Stimulated activated CD4-positive, alpha-beta T cell treated with anti-CD3 and anti-CD28 coated beads, Interleukin-1b, Interleukin-23, amount 100 ng/mL, for 4 hours (primary cell): ENCODE measurements at places on chromosomes 4 and X.

- DNase-seq, result no peak
Observed at GRCh38 chr4:59608466-59608865, 1591.7 kb upstream of the ADGRL3 start.

DNA sequence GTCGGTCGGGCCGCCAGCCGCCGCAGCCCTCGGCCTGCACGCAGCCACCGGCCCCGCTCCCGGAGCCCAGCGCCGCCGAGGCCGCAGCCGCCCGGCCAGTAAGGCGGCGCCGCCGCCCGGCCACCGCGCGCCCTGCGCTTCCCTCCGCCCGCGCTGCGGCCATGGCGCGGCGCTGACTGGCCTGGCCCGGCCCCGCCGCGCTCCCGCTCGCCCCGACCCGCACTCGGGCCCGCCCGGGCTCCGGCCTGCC lies 213 bp downstream of the NFKB1 start:
- DNase-seq, result no peak

DNA sequence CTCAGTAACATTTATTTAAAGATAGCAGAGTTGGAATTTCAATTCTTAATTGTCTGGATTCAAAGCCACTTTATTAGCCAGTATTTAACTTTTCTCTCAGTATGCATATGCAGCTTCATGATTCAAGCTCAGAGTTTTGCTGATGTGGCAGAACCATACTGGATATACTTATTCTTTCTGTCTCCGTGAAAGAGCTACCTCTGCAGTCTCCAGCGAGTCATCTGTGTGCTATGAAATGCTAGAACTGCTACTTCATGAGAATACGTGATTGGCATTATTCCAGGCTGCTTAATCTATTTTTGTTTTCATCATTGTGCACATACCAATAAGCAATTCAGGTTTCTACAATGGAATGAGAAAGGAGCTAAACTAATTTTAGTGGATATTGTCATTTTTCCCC lies 743.7 kb downstream of the C4orf33 start:
- DNase-seq, result no peak

DNA sequence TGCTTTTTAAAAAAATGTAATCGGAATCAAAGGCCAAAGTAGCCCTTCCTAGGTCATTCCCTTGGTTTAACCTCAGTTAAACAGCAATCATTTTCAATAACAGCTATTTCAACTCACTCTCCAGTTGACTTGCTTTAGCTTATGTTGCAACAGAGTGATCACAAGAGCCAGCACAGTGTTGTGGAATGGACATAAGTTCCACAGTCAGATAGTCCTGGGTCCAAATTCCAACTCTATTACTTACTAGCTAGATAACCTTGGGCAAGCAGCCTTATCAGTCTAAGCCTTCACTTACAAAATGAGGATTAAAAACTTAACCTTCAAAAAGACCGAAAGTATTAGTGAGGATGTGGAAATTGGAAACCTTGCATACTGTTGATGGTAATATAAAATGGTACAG lies 9.2 kb upstream of the GPC3 start:
- no peak for DNase-seq

- DNase-seq, result no peak
Observed at GRCh38 chr4:94453391-94453963, 1.7 kb downstream of the PDLIM5 start.

- DNase-seq, result no peak
Observed at GRCh38 chrX:21678048-21678612, 20.0 kb upstream of the KLHL34 start.

GRCh38 chr4:134505511-134505910 lies 303.9 kb upstream of the PABPC4L start:
- DNase-seq, result no peak

DNA sequence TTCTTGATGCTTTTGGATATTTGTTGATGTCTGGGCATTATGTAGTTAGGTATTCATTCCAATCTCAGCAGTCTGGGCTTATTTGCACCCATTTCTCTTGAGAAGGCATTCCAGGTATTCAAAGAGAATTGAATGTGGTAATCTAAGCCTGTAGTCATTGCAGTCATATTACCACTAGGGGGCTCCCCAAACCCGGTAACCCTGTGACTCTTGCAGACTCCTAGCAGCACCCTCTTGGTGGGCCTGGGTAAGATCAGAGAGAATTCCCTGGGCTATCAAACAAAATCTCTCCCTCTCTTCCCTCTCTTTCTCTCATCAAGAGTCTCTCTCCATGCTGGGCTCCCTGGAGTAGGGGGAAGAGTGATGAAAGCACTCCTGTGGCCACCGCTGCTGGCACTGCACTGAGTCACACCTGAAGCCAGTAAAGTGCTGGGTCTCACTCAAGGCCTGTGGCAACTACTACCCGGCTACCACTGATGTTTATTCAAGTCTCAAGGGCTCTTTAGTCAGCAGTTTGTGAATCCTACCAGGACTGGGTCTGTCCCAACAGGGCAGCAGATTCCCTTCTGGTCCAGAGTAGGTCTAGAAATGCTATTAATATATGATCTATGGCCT lies 187.7 kb upstream of the NUDT10 start:
- DNase-seq, result peak; percentile 12

DNA sequence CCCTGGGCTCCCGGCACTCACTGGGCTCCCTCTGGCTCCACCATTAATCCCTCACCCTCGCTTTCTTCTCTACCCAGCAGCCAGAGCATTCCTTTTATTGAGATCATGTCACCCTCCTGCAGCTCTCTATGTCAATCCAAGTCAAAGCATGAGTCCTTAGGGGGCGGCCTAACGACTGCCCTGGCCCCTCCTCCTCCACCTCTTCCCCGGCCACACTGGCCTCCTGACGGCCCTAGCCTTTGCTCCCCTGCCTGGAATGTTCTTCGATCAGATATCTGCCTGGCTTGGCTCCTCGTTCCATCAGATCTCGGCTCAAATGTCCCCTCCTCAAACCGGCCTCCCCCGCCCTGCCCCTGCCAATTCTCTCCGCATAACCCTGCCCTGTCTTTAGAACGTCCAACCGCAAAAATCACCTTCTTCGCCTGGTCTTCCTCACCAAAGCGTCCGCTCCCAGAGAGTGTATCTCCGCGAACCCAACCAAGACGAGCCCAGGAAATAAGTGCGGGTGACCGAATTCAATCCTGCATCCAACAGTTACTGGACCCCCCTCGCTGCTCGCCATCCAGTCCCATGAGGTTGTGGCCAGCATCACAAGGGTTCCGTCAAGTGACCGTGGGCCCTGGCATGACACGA lies 722 bp upstream of the PNCK start:
- DNase-seq, result no peak

- no peak for DNase-seq
Observed at GRCh38 chrX:84123585-84123984, 64.4 kb downstream of the RPS6KA6 start.

- no peak for DNase-seq
Observed at GRCh38 chrX:38175139-38175538, 45.5 kb downstream of the SRPX start.

- no peak for DNase-seq
Observed at GRCh38 chr4:147566762-147567161, 50.4 kb upstream of the TMEM184C start.

- no peak for DNase-seq
Observed at GRCh38 chr4:31175242-31175910, 455.2 kb downstream of the PCDH7 start.

- DNase-seq, result no peak
Observed at GRCh38 chrX:72021975-72022374, 109.7 kb downstream of the RTL5 start.

- DNase-seq, result no peak
Observed at GRCh38 chrX:9605484-9605883, 140.6 kb downstream of the TBL1X start.

GRCh38 chr4:90425893-90426292 lies 298.7 kb downstream of the CCSER1 start:
- no peak for DNase-seq

DNA sequence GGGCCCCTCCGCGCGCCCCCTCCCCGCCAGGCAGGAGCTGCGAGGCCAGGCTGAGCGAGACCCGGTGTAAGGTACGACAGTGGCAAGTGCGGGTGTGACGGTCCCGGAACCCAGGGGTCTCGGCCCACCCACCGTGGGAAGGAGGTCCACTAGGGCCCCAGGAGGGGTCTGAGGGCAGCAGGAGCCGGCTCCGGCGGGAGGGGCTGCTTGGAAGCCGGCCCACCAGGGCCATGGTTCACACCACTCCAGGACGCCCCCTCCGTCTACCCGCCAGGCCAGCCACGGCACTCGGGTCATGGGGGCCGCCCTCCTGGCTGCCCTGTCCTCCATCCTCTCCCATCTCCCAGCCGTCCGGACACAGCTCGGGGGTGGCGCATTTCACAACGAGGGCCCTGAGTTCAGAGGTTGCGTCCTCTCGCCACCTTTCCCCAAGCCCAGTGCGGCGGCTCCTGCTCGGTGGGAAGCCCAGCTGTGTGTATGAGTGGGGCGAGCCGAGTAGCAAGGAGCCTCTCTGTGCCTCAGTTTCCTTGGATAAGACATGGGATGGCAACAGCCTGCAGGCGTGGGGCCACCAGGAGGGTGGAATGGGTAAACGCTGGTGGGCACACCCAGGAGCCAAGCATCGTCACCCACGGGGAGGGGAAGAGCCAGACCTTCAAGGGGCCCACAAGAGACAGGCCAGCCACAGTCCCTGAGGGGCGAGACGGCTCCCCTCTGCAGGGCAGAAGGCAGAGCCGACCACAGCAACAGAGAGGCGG lies 81.3 kb downstream of the FAM53A start:
- no peak for DNase-seq

DNA sequence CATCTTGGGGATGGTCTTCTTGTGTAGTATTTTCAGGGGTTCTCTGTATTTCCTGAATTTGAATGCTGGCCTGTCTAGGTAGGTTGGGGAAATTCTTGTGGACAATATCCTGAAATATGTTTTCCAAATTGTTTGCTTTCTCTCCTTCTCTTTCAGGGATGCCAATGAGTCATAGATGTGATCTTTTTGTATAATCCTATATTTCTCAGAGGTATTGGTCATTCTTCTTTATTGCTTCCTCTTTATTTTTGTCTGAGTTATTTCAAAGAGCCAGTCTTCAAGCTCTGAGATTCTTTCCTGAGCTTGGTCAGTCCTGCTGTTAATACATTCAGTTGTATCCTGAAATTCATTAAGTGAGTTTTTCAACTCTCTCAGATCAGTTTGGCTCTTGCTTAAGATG lies 73.1 kb downstream of the MAMLD1 start:
- DNase-seq, result no peak

DNA sequence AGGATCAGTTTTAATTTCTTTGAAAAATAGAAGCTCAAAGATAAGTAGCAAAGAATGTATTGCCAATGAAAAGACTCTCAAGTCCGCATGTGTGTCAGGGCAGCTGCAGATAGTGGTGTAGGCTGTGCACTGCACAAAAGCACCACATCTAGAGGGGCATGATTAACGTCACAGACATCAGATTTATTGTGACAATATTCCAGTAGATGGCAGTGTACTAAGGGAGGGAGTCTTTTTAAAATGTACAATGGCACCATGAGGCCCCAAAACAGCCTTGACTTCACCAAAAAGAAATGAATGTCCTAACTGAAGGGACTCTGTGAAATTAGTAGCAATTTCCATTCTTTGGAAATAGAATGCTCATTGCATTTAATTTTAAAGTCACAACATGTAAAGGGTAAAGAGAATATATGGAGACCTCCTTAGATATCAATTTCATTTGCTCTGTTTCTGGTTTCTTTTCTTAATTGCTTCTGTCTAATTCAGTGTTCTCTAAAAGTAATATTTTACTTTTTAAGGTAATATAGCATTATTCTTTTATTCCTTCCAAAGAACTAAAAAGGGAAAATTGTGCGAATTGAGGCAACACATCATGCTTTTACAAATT lies 98.4 kb downstream of the ZNF827 start:
- DNase-seq, result no peak

DNA sequence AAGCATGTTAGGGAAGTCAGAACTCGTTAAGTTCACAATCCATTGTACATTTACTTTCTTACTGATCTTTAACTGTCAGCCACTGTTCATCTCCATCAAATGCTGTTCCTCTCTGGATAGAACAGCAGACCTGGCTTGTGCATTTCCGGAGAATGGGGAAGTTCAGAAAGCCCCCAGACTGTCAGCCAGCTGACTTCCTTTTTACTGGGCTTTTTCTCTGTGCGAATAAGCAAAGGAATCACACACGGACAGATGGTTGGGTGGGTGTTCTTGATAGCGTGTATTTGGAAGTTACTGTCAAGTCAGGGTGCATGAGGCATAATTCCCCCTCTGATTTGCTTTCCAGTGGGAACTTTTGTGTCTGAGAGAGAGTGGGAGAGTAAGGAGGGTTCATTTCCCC lies 56.8 kb downstream of the TSPAN7 start:
- no peak for DNase-seq

DNA sequence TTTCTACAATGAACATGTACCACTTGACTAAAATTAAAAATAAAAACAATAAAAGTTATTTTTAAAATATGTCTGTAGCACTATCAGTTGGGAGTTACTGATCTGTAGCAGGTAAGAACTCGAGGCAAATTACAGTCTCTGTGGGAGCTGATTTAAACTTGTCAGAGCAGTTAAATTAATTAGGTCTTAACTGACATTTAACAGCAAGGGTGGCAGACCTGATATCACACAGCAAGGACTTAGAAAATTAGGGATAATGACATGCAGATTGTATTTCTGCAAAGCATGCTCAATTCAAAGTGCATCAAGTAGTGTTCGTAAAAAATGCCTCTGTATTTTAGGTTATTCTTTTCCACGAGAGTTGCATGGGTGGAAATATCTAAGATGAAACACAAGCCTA lies 208.9 kb downstream of the SPATA18 start:
- no peak for DNase-seq

DNA sequence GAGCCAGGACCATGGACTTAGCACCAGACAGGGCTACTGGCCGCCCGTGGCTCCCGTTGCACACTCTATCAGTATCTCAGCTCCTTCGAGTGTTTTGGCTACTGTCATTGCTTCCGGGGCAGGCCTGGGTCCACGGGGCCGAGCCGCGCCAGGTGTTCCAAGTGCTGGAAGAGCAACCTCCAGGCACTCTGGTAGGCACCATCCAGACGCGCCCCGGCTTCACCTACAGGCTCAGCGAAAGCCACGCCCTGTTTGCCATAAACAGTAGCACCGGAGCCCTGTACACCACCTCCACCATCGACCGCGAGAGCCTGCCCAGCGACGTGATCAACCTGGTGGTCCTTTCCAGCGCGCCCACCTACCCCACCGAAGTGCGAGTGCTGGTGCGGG lies 1.6 kb downstream of the FAT4 start:
- no peak for DNase-seq

GRCh38 chr4:119209077-119209476 lies 3.4 kb upstream of the USP53 start:
- no peak for DNase-seq

- DNase-seq, result no peak
Observed at GRCh38 chr4:186037692-186038658, 31.0 kb upstream of the TLR3 start.

DNA sequence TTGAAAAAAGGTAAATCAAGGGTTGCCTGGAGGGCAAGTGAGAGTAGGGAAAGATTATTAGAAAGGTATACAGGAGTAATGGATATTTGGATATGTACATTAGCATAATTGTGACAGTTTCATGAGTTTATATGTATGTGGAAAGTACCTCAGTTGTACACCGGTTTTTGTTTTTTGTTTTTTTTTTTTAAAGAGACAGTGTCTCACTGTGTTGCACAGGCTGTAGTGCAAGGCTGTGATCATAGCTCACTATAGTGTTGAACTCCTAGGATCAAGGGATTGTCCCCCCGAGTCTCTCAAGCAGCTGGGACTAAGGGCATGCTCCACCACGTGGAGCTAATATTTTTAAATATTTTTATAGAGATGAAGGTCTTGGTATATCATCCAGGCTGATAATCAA lies 15.3 kb upstream of the HPGD start:
- DNase-seq, result no peak

GRCh38 chrX:20988118-20988517 lies 386.1 kb upstream of the CNKSR2 start:
- no peak for DNase-seq
